ENCODE measurements at places on chromosomes 6 and 20.
A peak's percentile ranks its signal among the peaks of the same experiment; 100 is the strongest.

- DNase-seq = no peak
Measured at GRCh38 chr6:160043784-160044183, 74.9 kb downstream of the IGF2R start.

DNA sequence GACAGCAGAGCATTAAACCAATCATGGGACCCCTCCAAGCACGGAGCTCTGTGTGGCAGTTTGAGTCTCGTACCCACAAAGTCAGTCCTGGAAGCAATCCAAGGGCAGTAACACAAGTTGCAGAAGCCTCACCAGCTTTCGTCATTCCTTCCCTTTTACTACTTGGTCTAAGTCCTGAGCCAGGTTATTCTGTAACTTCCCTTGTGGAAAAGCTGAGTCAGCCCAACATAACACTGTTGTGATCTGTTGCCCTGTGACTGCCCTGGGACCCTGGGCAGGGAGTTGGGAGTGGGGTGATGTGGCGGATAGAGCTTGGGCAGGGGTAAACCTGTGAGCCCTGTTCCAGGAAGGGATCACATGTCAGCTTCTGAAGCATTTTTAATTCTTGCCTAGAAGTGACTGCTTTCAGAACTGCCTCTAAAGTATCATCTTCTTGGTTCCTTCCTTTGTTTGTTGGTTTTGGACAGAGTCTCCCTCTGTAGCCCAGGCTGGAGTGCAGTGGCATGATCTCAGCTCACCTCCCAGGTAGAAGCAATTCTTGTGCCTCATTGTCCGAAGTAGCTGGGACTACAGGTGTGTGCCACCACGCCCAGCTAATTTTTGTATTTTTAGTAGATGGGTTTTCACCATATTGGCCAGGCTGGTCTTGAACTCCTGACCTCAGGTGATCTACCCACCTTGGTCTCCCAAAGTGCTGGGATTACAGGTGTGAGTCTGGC is 183.7 kb upstream of the JAG1 start:
- DNase-seq = peak; percentile 96

DNA sequence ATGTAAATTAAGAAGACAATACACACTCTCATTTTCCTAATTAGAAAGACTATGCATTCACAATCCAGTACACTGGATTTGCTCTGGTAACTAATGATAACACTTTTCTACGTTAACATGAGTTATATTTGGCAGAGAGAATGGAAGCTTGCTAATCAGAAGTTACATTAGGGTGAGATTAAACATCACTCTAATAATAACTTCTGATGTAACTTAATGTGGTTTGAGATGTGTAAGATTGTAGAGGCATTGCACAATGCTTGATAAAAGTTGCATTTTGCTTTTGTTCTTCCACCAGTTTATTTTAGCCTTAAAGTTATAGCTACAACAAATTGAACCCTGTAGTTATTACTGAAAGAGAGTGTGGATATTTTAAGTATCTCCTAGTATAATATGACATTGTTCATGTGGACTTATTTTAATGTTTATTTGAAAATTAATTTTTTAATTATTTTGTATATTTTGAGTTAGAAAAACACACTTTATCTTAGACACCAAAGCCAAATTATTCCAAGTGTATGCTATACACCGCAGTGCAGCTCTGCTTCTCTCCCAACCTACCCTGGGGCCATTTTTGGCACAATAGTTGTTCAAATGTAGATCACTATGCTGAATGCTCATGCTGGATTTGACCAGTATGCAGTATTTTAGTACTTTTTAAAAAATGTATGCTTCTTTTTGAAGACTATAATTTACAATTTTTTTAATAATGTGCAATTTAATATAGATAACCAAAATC is 143.2 kb downstream of the SLC16A10 start:
- no peak for DNase-seq

- DNase-seq = no peak
Measured at GRCh38 chr20:17836303-17836861, 132.2 kb downstream of the SNX5 start.

DNA sequence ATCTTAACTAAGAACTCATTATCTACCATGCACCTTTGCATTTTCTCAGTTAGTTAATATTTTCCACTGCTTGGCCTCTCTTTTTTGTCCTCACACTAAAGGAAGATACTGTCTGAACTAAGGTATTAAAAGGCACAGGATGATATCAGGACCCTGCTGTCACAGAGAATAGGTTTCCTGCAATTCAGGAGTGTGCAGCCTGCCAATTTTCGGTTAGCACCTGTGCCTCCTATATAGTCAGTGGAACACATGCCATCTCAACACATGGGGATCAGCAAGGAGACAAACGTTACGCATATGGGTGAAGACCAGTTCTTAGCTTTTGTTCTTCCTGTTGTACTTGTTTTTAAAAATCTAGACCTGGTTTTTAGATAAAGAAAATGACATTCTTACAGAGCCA is 71.0 kb downstream of the FUT9 start:
- DNase-seq = no peak

DNA sequence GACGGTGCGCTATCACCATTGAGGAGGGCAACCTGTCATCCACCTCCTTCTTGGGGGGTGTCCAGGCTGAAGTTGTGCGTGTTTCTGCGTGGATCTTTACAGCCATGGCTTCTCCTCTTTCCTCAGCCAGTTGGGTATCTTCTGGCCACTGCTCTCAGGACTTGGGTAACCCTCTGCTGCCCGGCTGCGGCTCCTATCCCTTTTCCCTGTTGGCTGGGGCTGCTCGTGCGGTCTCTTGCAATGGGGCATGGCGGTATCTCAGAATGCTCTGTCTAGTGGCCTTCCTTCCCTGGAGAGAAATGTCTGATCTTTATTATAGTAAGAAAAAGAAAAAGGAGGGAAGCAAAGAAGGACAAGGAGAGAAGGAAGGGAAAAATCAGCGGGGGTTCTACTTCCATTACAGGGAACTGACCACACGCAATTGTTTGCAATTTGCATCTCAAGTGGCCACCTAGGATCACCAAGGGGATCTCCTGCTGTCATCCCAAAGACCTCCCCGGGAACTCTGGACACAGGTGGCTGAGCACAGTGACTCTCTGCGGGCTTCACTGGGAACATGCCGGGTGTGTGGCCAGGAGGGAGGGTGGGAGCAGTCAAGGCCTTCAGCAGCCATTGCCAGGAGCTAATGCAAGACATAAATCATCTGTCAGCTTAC is 60.8 kb downstream of the NPEPL1 start:
- DNase-seq = no peak

DNA sequence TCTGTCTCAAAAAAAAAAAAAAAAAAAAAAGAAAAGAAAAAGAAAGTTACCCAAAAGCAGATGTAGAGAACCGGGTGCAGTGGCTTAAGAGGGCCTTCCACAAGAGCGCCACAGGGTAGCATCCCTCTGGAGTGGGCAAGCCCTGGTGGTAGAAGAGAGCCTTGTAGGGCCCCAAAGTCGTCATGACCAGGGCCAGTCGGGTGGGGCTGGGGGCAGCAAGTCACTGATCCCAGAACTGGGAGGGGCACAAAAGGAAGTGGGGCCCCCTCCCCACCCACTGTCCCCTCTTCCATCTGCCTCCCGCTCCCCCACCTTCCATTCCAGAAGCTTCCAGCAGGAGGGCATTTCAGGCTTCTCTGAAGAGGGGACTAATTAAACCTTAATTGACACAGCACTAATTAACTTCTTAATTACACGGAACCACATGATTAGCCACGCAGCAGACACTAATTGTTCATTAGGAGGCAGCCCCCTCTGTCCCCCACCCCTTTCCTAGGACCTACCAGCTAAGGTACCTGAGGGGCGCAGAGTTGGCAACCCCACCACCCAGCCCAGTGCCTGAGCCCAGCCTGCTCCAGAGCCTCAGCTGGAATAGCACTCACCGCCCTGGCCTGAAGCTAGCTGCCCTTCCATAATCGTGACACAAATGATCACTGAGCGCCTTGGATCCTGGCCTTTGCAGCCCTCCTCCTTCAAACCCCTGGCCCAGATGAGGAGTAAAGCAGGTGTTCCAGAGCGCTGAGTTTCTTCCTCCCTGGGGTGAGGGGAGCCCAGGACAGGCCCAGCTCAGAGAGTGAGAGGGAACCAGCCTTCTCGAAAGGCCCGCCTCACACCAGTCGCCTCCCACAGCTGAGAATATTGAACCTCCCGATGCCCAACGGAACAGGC is 34.8 kb downstream of the MDFI start:
- DNase-seq = no peak

- DNase-seq = no peak
Measured at GRCh38 chr6:115544765-115545671, 515.7 kb downstream of the FRK start.

DNA sequence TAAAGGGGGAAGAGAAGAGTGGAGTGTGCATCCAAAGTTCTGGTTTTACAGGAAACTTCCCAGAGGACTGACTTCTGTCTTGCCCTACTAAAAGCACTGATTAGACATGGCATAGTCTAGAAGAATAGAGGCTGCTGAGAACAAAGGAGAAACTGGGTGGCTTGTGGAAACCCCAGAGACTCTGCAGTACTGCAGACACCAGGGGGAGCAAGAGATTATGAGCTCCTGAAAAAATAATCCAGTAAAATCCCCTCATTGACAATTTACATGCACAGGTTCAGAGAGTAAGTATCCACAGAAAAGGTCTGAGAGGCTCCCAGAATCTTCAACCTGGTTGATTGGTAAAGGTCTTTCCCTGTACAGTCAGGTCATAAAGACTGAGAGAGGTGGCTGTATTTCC is 48.7 kb upstream of the CLVS2 start:
- DNase-seq = no peak

DNA sequence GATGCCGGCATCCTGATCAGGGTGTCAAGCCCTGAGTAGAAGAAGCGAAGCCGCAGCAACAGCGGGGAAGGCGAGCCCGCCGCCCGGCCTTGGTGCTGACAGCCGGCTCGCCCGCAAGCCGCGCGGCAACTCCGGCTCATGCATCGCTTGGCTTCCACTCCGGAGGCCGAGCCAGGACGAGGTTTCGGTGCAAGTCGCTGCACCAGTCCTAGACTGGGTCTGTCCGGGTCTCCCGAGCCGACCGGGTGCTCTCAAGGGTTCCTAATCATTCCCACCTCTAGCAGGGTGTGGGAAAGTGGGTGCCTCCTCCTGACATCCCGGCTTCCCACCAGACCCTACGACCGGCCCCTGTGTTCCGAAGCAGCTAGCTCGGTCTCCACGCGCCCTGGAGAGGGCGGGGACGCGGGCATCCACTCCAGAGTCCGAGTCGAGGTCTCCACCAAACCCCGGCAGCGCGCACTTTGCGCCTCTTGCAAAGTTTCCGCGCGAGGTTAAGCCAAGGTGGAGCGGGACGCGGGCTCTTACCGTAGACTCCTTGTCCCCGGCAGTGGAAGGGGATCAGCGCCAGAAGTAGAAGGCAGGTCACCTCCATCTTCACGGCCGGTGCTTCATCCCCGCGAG is 1.4 kb downstream of the MDGA1 start:
- no peak for DNase-seq

- peak; percentile 63 for DNase-seq
Measured at GRCh38 chr6:136788069-136788902, 4.0 kb downstream of the MAP3K5 start.

- DNase-seq = peak; percentile 76
Measured at GRCh38 chr6:13814176-13814937, at the start of gene MCUR1. Gene MCUR1 (minus strand): TSS chr6:13814557. CDS start chr6:13814429, 128 bp downstream.

- no peak for DNase-seq
Measured at GRCh38 chr6:26552205-26552604, 14.0 kb downstream of the HMGN4 start.

DNA sequence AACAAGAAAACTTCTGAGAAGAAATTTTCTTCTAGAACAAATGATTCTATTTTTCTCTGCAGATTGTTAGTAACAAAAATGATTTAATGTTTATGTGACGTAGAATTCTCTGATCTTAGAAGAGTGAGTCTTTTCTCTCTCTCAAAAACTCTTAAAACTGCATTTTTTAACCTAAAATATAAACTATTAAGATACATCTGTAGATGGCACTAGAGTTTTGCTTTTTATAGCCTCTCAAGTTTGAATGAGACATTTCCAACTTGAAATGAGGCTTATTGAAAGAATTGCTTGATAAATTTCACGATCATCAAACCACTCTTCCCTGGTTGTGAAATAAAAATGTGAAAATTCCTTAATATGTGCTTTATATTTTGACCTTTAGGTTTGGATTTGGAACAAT is 53.8 kb downstream of the PHF3 start:
- no peak for DNase-seq

DNA sequence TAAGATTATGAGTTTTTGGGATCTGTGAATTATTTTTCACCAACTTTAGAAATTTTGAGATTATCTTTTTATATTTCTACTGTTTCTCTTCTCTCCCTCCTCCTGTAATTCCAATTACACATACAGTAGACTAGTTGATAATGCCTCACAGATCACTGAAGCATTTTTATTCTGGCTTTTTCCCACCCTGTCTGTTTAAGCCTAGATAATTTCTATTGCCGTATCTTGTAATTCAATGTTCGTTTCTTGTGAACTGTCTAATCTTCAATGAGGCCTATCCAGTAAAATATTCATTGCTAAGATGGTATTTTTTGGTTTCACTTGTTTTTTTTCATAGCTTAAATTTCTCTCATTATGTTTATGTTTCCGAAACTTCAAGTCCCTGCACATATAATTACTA is 12.0 kb downstream of the MDN1 start:
- DNase-seq = no peak

GRCh38 chr6:134882426-134883038 is 67.4 kb downstream of the ALDH8A1 start:
- peak; percentile 7 for DNase-seq

DNA sequence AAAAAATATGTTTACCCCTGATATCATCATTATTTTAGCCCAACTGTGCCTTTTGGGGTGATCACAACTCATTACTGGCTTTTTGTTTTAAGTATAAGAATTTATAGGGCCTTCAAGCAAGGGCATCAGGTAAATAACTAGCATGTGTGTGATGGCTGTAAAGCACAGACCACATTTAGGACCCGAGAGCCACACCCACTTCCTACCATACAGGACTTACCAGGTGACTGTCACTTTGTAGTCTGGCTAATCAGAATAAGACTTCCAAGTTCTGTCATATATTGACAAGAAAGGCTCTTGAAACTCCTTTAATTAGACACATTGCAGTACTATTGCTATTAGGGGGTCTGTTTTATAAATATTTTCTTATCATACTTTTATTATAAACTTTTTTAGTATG is 31.1 kb downstream of the TMEM242 start:
- no peak for DNase-seq

GRCh38 chr6:106421496-106421895 is 61.0 kb downstream of the CRYBG1 start:
- no peak for DNase-seq

GRCh38 chr6:11275598-11275997 is 43.1 kb upstream of the NEDD9 start:
- DNase-seq = peak; percentile 42
